ENCODE measurements at places on chromosomes 5 and 9. TPM values are rescaled to one million over a fixed set of nuclear protein-coding genes. Genes with fewer than 3 reads are reported as not detected.

DNA sequence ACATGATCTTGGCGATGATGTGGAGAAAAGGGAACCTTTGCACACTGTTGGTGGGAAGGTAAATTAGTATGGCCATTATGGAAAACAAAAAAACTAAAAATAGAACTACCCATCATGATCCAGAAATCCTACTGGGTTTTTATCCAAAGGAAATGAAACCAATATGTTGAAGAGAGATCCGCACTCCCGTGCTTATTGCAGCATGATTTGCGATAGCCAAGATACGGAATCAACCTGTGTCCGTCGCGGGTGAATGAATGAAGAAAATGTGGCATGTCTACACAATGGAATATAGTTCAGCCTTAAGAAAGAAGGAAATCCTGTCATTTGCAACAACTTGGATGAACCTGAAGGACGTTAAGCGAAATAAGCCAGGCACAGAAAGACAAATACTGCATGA lies 84.5 kb downstream of the TTLL11 start:
- DNase-seq, result no peak

Gene NIPSNAP3A
- 48.9 TPM for polyA plus RNA-seq

- DNase-seq, result no peak
Observed at GRCh38 chr5:148469501-148469935, 85.8 kb downstream of the FBXO38 start.

GRCh38 chr9:137163365-137163715 lies 6.5 kb downstream of the LRRC26 start:
- DNase-seq, result no peak

DNA sequence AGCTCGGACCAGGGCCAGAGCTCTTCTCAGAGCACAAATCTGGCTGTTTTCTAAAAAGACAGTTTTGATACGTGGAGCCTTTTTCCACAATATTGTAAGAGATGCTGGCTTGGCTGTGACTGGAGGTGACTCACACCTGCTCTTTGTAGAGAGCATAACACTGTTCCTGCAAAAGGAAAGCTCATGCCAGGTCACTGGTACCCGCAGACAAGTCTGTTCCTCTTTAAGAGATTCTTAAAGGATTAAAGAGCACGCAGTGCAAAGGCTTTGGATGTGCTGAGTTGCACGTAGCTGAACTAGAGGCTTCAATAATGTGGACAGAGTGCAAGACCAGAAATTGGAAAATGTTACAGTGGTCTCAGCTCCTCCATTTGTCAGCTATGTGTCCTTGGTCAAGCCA lies 19.0 kb downstream of the ACTL7B start:
- DNase-seq, result no peak

GRCh38 chr5:141898448-141899049 lies 20.3 kb upstream of the PCDH1 start:
- no peak for DNase-seq

- DNase-seq, result no peak
Observed at GRCh38 chr9:122053064-122053463, 40.0 kb downstream of the TTLL11 start.

DNA sequence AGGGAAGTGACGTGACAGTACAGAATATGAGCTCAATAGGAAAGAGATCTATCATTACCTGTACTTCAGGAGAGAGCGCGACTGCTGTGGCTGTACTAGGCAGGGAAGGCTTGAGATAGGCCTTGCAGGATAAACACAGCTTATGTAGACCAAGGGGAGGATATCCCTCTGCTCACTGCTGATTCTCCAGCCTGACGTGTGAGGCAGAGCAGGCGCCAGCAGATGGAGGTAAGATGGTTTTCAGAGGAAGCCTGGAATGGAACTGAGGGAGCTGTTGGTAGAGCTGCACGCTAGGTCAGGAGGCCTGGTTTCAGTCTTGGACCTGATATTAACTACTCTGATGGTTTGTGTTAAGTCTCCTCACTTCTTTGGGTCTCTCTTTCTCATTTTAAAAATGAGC lies 291.4 kb downstream of the YTHDC2 start:
- no peak for DNase-seq

GRCh38 chr9:79129865-79130480 lies 441.8 kb upstream of the TLE4 start:
- peak; percentile 42 for DNase-seq

GRCh38 chr5:179409806-179410205 lies 64.5 kb upstream of the ADAMTS2 start:
- no peak for DNase-seq

DNA sequence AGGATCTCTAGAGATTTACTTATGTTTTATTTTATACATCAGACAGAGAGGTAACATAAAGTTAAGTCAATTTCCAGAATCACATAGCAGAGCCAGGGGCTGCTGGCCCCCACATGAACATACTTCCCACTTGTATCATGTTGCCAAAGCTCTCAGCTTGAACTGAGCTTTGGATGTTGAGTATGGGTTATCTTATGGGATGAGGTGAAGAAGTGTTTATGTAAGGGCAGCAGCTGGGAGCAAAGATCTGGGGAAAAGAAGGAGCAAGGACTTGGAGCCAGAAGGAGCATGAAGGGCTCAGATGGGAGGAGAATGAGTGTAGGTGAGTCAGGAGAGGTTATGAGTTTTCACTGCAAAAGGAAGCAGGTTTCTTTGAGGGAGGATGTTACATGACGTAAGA lies 72.0 kb downstream of the MROH2B start:
- DNase-seq, result no peak

DNA sequence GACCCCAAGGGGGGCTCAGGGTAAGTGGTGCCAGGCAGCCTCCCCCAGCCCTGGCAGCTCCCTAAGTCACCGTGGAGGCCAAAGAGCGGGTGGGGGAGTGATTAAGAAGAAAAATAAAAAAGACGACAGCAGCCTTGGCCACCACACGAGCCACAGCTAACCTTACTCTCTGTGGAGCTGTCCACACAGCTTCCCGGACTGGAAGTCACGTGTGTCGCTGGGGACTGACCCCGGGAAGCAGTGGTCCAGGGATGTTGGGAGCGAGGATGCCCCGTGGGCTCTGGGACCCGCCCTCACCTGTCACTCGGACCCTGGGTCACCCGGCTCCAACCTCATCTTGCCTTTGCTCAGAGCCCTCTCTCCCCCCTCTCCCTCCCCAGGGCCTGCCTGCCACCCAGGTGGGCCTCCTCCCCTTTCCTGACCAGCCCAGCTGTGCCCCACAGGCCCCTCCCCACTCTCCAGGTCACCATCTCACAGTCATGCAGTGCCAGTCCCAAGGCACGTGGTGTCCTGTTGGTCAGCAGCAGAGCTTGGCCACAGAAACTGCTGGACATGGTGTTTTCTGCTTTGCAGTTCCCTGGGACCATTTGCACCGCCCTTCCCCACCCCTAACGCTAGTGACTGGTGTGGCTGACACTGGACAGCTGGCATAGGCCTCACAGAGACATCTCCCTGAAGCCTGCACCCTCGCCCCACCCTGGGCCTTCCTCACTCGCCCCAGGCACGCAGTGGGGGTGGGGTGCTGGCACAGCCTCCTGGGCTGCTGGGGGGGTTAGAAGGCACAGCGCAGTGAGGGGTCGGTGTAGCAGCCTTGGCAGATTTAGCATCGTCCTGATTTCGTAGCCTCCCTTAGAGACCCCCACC lies 9.8 kb upstream of the EXOC3 start:
- no peak for DNase-seq

GRCh38 chr9:94705162-94705702 lies 21.3 kb upstream of the AOPEP start:
- peak; percentile 74 for DNase-seq

GRCh38 chr9:130359819-130360218 lies 84.9 kb upstream of the ASS1 start:
- DNase-seq, result no peak

Gene IGIP
- 0.72 TPM for polyA plus RNA-seq

GRCh38 chr5:21802869-21803490 lies 1050.2 kb downstream of the CDH12 start:
- DNase-seq, result peak; percentile 6

Gene PCDHB4
- 0.36 TPM for polyA plus RNA-seq

Gene MYOT
- polyA plus RNA-seq, result 0.02 TPM

GRCh38 chr5:172664018-172664417 lies 23.0 kb downstream of the NEURL1B start:
- DNase-seq, result no peak

GRCh38 chr5:77424921-77425320 lies 67.2 kb downstream of the WDR41 start:
- no peak for DNase-seq

DNA sequence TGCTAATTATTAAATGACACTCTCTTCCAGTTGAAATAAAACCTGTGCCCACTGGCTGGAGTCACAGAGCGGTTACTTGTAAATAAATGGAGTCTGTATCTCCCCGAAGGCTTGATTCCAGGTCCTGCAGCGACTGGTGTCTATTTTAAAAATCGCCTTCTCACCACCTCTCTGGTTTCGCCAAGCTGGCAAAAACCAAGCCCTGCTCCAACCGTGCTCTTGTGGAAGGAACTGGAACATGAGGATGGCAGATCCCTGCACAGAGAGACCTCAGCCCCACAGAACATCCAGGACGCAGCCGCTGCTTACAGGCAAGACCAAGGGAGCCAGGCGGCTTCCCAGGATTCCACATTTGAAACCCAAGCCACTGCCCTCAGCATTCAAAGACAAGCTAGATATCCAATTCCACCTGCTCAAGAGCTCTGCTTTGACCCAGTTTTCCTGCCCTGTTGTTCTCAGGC lies 15.0 kb downstream of the SEMA4D start:
- DNase-seq, result no peak

- no peak for DNase-seq
Observed at GRCh38 chr5:173303878-173304590, 24.2 kb downstream of the STC2 start.

- DNase-seq, result no peak
Observed at GRCh38 chr5:91390268-91390667, 7.2 kb upstream of the ARRDC3 start.

GRCh38 chr5:51391175-51391574 lies 7.9 kb downstream of the ISL1 start:
- DNase-seq, result no peak

Gene CARTPT
- polyA plus RNA-seq, result not detected

DNA sequence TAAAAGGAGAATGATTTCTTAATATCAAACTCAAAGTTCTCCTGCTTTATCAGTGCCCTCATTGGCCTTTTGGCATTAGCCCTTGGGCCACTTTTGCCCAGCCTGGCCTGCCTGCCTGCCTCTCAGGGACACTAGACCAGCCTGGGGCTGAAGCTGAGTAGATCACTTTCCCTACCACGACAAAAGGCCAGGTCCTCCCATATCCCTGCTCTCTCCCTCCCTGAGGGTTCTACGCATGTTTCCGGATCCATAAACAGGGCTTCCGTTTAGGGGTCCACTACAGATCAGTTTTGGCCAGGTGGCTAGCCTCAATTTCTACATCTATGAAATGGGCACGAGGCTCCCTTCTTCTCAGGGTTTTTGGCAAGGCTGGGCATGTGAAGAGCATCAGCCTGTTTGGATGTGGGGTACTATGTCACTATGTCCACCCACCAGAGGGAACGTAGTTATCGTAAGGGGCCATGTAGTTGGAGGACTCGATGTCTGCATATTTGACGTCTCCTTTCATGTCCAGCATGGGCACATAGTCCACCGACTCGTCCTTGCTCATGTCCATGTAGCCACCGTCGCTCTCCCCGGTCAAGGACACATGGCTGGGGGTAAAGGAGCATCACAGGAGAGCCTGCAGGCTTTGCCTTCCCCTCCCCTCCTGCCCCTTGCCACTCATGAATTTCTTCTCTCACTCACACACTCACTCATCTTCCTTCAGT lies 34.0 kb downstream of the PDGFRB start:
- no peak for DNase-seq

DNA sequence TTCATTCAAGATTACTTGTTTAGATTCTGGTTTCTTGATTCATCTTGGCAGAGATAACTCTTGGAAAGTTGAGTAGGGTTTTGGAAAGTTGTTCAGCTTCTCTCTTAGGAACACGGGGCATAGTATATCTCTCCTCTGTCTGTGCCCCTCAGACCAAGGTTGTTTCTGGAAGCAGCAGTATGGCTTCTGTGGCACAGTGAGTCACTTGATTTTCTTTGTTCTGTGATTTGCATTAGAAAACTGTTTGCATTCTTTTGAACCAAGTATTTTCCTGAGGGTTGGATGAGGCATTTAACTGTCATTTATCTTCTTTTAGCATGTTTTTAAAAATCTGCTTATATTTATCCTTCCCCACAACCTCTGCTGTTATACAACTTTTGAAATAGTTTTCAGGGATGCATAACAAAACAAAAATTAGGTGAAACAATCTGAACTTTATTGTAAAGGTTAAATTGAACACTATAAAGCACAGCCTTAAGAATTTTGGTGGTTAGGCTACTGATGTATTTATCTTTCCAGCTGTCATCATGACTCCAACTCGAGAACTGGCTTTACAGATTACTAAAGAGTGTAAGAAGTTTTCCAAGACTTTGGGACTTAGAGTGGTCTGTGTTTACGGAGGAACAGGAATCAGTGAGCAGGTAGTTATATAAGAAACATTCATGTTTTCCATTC lies 26.5 kb downstream of the DDX46 start:
- no peak for DNase-seq

- DNase-seq, result no peak
Observed at GRCh38 chr5:42919600-42919999, 107.9 kb upstream of the SELENOP start.

GRCh38 chr9:127084076-127085039 lies 38.1 kb downstream of the ANGPTL2 start:
- DNase-seq, result no peak

GRCh38 chr5:11672385-11673085 lies 231.7 kb downstream of the CTNND2 start:
- DNase-seq, result no peak

DNA sequence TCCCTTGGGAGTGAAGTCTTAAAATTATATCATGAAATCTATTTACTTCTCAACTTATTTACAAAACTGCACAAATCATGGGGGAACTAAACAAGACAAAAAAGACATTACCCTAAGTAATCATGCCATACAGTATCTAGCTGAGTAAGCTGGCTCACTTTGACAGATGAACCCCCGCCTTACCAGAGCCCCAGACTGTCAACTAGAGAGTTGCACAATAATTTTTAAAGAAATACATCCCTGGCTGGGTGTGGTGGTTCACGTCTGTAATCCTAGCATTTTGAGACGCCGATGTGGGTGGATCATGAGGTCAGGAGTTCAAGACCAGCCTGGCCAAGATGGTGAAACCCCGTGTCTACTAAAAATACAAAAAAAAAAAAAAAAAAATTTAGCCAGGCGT lies 62.3 kb downstream of the LPAR1 start:
- no peak for DNase-seq

GRCh38 chr9:127813686-127814226 lies 11.1 kb downstream of the FPGS start:
- peak; percentile 53 for DNase-seq

Gene SHROOM1
- polyA plus RNA-seq, result 4.8 TPM

- no peak for DNase-seq
Observed at GRCh38 chr5:169686137-169686536, 49.1 kb downstream of the DOCK2 start.

DNA sequence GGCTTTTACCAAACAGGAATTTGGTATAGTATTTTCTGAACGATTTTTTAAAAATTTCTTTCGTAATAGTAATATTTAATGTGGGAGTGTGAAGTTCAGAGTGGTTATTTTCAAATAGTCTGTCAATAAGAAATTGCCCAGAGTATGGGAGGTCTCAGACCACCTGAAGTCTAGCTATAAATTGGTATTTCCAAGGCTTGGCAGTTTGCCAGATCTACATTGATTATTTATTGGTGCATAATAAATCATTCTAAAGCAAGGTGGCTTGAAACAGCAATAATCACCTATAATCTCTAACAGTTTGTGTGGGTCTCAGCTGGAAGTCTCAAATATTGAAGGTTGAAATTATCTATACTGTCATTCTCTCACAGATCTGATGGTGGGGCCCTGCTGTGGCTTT lies 118.5 kb downstream of the PRR16 start:
- DNase-seq, result no peak

Gene TMEM215
- not detected for polyA plus RNA-seq

GRCh38 chr5:73835726-73836125 lies 209.7 kb downstream of the ARHGEF28 start:
- no peak for DNase-seq
